Stimulated activated CD8-positive, alpha-beta memory T cell treated with anti-CD3 and anti-CD28 coated beads, Interleukin-7, amount 100 ng/mL, for 1 hour (primary cell): ENCODE measurements at places on chromosomes 7 and 10.

DNA sequence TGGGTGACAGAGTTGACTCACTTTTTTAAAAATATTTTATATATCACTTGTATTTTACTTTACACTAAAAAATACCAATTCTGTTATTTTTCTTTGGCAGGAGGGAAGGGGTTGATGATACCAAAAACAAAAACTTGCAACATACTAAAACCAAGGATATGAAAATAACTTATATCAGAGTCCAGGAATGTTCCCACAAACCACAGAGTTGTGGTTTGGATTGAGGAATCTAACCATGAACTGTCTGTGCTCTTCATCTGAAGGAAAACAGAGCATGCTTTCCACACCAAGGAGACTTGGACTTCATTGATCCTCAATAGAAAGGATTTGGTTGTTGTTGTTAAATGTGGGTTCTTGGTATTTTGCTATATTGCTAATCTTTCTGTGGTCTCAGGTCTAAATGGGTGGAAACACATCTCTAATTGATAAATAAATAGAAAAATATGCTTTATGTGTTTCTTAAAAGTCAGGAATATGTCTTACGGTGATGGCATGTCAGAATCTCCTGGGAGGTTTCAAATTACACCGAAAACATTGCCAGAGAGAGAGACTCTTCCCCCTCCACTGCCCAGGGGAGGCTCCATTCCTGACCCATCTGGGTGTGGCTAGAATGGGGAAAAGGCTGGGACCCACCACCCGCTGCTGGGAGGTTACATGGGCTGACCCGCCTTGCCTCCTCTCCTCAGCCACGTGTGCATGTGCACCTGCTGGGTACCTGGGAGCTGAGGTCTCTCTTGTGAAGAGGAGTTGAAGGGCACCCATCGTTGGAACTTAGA lies 46.9 kb upstream of the STK17A start:
- DNase-seq = no peak

GRCh38 chr10:13812804-13813203 lies 226.0 kb downstream of the PRPF18 start:
- no peak for DNase-seq

- no peak for DNase-seq
Observed at GRCh38 chr10:63084690-63085382, 48.3 kb upstream of the NRBF2 start.

DNA sequence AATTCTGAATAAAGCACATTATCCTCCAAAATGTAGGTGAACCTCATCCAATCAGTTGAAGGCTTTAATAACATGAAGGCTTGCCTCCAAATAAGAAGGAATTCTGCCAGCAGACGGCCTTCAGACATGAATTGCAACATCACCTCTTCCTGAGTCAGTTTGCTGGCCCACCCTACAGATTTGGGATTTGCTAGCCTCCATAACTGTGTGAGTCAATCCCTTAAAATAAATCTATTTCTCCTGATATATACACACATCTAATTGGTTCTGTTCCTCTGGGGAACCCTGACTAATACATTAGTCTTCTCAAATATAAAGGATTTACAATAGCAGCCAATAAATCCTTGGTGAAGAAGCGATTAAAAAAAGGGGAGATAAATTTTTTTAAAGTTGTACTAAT lies 34.8 kb upstream of the OSBPL3 start:
- no peak for DNase-seq

DNA sequence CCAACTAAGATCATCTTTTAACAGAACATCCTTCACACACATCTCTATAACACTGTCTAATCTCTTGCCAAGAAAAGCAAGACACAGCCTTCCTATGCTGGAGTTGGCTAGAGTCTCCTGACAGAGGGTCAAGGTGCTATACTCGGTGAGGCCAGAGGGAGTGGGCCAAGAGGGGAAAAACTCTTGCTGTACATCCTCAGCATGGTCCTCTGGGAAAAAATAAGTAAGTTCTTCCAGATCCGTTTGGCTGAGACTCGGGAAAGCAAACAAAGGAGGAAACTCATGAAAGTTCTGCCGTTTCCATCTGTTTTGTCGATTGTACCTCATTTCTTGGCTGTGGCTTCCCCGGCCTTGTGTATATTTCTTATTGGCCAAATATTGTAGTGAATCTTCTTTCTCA lies 33.9 kb downstream of the VWDE start:
- DNase-seq = no peak

DNA sequence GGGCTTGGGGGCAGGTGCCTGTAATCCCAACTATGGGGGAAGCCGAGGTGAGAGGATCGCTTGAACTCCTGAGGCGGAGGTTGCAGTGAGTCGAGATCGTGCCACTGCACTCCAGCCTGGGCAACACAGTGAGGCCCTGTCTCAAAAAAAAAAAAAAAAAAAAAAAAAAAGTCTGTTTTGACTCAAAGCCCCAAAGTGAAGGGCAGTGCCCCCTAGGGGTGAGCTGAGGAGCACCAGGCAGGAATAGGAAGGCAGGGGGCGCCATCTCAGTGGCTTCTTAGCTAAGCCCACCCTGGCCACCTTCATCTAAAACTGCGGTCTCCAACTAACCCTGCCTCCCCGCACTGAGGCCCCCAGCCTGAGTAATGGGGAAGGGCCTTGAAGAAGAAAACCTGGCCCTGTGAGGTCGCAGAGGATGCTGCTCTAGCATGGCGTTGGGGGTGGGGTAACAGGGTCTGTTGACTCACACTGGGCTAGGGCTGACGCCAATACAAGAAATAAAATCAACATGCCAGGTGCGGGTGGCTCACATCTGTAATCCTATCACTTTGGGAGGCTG lies 9.8 kb downstream of the PODXL start:
- no peak for DNase-seq

GRCh38 chr10:65550761-65551160 lies 1375.1 kb upstream of the LRRTM3 start:
- no peak for DNase-seq
